Cortex of kidney (tissue), 1 donor: ENCODE measurements at places on chromosomes 13 and 19.

- no peak for DNase-seq
Observed at GRCh38 chr19:4597975-4598671, 38.6 kb upstream of the SEMA6B start.

DNA sequence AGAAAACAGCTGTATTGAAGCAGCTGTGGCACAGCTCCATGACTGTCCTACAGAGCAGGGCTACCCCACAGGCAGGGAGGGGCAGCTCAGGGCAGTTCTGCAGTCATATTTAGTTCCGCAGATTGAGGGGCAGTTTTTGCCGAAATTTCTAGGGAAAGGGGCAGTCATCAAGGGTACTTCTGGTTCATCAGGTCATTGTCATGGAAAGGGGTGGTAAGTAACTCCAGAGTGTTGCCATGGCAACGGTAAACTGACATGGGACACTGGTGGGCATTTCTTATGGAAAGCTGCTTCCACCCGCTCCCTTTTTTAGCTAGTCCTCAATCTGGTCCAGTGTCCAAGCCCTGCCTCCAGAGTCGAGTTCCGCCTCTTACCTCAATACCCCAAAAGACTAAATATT is 702.8 kb downstream of the LIG4 start:
- DNase-seq = no peak

GRCh38 chr19:36528921-36529518 is 949 bp upstream of the ZNF260 start:
- DNase-seq = no peak

DNA sequence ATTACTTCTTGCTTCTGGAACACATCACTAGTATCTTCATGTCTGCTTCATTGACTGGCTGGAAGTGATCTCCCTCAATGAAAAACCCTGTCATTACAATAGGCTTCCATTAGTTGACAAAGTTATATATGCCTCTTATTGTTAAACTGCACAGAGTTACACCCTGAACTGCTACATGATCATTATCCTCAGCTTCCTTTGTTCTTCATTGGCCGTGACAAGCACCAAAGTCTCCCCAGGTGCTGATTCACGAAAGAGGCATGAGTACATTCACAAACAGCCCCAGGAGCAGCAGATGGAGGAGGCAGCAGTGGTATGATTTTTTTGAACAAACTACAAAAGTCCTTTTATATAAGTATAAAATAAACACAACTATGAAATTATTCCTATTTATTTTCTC is 51.4 kb downstream of the VWA8 start:
- no peak for DNase-seq

DNA sequence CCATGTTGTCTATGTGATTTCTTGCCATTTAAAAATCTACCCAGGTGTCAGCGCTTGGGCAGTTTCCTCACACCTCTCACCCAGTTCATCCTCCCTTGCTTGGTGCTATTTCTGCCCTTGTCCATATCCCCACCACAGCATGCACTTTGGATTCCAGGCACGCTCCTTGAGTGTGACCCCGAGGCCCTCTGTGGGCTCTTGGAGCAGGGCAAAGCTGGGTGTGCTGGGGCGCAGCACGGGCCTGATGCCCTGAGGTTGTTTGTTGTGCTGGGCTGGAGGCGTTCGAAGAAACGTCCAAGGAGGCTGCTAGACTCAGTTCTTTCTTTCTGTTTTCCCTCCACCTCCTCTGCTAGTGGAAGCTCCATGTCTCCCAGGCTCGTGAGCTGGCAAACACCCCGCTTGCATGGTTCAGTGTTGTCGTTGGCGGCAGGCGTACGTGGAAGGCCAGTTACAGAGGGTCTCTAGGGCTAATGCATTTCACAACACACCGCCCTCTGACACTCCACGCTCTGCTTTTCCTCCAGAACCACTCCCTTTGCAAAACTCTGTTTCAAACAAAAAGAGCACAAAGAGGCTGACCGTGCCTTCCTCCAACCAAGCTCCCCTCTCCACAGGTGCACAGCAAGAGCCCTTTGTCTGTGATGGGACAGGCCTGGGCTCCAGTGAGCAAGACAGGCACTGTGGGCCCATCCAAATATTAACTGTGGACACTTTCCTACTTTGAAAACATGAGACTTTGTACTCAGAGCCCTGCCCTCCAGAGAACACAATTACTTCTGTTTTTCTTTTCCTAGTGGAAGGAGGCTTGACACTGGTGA is 117.7 kb upstream of the GJB6 start:
- no peak for DNase-seq

GRCh38 chr13:108527844-108528243 is 101.6 kb upstream of the MYO16 start:
- DNase-seq = no peak

DNA sequence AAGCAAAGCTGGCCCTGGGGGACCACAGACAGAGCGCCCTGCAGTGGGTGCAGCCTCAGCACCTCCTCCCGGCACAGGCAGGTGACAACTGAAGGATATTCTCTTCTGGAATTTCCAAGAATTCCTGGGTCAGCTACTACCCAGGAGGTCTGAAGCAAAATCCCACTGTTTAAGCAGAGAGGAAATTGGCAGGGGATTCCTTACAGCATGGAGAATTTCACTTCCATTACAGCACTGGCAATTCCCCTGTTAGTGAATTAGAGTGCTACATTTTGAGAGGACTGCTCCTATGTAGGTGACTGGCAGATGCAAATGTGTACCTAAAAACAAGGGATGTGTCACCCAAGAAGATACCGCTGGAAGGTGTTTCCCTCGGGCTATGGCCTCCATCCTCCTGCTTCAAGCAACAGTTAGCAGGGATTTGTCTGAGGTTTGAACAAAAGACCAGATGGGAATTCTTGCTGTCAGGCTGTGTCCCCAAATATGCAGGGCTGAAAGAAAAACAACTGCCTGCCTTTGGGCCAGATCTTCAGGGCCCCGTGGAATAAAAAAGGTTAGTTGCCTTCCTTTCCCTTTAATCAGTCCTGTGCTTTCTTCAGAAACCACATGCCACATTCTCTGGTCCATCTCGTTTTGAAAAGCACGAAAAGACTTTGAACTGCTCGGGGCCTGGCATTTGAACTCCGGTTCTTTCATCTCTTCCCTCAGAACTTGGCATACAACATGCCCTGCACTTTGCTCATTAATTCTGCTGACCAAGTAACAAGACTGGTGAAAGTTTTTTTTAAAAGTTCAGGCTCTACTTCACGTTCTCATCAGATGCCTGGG is 296.4 kb downstream of the DNAJC15 start:
- DNase-seq = no peak

- no peak for DNase-seq
Observed at GRCh38 chr13:89061821-89062220, 1390.7 kb downstream of the SLITRK5 start.

DNA sequence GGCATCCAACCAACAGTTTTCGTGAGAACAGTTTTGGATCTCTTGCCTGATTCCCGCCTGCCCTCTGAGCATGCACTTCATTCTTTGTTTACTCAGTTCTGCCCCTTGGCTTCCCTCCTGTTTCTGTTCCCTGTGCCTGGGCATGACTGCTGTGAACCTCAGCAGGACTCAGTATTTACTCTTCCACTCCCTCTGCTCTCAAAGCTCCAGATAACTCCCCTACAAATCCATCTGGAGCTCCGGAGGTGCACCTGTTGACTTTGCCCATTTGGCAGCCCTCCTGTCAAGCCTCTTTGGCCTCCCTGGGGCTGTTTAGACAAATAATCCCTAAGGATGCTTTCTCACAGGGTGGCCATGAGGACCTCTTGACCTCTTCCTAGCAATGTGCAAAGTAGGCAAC is 34.2 kb upstream of the ARGLU1 start:
- no peak for DNase-seq

DNA sequence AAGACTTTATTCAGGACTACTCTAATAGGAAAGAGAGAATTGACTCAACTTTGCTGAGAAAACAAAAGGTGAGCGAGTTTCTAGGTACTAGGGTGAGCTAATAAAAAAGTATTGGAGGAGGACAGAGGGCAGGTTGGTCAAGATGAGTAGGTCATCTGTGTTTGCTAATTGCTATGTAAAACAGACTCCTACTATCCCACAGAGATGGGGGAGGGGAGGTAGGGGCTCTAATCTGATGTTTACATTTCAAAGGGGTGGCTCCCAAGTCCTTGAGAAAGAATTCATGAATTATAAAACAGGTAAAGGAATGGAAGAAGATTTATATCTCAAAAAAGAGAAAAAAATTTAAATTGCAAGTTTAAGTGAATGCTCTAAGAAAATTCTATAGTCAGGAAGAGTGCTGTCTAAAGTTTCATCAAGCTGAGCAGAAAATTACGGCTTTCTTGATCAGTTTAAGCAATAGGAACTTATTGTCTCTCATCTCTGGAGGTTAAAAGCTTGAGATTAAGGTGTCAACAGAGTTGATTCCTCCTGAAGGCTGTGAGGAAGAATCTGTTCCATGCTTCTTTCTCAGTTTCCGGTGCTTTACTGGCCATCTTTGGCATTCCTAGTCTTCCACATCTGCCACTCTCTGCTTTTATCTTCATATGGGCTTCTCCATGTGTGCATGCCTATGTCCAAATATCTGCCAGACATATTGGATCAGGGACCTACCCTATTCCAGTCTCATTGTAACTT is 790.3 kb downstream of the SLITRK5 start:
- DNase-seq = no peak

DNA sequence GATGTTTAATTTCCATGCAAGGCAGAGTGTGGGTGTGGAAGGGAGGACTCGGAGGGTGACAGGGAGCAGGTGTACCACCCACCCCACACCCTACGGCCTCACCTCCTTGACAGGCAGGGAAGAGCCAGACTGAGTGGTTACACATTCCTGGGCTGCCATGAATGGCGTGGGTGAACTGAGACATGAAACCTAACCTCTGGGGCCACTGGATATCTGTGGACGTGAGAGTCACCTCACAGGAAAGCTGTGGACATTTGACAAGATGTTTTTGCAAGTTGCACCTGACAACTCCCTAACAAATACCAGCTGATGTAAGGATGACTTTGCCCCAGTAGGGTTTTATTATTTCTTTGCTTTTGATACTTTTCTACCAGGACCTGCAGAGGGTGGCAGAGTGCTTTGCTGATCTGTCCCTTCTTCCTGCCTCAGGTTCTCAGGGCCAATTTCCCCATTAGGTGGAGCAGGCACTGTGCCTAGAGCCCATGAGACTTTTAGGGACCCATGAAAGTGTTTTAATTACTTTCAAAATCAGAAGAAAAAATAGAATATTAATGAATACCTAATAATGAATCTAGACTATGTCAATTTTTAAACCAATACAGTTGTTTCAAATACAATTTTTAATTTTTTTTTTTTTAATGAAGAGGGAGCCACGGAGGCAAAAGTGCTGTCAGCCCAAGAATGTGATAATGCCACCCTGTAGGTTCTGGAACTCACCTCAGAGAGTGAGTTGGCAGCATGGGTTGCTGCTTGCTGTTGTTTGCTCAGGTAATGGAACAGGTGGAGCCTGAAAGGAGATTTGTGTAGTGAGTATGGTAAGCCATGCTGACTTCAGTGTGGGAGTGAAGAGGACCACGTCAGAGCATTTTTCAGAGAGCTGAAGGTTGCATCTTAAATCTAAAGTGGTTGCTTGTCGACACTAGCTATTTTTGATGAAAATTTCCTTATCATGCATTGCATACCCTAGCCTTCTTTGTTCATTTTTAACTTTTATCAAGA is 58.0 kb upstream of the CYSLTR2 start:
- no peak for DNase-seq

DNA sequence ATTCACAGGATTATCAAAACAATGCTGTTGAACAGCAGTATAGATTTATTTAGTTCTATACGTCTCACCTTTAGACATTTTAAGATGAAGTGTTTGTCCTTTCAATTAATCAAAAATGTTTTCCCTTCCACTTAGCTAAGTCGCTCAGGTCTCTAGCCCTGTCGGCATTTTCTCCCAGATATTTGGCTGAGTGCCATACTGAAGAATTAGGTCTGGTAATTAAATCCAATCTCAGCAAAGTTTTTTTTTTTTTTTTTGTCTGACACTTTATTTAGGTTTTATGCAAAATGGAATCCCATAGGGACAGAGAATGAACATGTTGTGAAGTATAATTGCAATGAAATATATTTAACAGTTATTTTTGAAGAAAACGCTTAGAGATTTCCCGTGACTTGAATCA is 44.1 kb downstream of the RFC3 start:
- no peak for DNase-seq
